Heart left ventricle (tissue), 16 donors: ENCODE measurements at places on chromosomes 12 and 14. TPM values are rescaled to one million over a fixed set of nuclear protein-coding genes. Genes with fewer than 3 reads are reported as not detected.
A peak's percentile ranks its signal among the peaks of the same experiment; 100 is the strongest.

The AQP2 gene
- total RNA-seq = not detected

DNA sequence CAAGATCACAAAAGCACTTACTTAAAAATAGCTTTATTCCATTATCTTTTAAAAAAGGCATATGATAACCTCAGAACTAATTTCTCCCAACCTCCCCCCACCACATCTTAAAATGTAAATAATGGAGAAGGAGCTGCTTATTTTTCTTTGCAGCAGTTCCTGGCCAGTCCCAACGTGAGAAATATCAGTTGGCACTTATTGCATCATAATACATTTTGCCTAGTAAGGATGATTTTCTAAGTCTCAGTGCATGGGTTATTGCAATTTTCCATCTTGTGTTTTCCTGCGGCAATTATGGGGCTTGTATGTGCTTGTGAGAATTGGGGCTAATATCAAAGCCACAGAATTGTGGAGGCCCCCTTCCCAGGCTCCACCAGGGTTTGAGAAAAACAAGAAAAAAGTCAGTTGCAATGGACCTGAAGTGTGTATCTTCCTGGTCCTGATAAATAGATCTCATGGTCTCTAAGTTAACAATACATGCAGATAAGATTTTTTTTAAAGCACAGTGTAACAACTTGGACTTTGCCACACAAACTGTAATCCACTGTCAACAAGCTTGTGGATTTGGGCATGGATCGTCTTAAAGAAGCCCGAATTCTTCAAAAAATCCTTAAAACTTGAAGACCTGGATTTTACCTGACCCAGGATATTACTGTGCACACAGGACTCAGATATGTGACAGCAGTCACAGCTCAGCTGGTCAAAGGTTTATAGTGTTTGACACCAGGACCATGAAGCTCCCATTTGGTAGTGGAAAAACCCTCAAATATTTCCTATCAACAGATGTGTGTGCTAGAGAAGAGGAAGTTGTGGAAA, 2.8 kb upstream of the WSB2 start:
- no peak overlapping the region for H3K4me3 ChIP-seq
- H3K27me3 ChIP-seq = no peaks in the 10 kb centered on the region
- no peaks in the 10 kb centered on the region for H3K36me3 ChIP-seq
- peaks cover 34% of the 10 kb centered on the region for H3K4me1 ChIP-seq
- DNase-seq = no peak

DNA sequence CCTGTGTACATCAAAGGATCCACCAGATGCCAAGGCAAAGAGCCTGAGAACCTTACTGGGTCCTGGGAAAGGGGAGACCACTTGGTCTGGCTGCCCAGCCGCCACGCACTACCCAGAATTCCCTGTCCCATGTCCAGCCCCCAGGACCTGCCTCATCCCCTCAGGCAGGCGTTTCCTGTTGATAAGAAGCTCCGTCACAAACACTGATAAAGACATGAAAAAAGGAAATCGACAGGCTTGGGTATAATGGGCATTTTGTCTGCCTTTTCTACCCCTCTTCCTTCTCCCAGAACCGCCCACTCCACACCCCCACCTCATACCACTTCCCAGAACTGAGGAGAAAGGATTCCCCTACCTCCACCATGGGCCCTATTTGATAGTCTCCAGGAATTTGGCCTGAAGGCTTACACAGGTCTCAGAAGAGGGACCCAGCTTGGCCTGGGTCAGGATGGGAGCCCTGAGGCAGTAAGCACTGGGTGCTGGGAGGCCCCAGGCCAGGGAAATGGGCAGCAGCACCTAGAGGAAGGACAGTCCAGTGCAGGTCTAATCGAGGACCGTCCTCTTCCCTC, 18.8 kb downstream of the ACVRL1 start:
- peak overlapping the region; percentile 22 for H3K27ac ChIP-seq
- H3K4me3 ChIP-seq = no peak overlapping the region
- no peaks in the 10 kb centered on the region for H3K36me3 ChIP-seq
- no peaks in the 10 kb centered on the region for H3K27me3 ChIP-seq
- H3K4me1 ChIP-seq = peaks cover 27% of the 10 kb centered on the region

- H3K27ac ChIP-seq = no peak overlapping the region
- H3K36me3 ChIP-seq = peaks cover 7% of the 10 kb centered on the region
- no peaks in the 10 kb centered on the region for H3K27me3 ChIP-seq
- no peak overlapping the region for H3K4me3 ChIP-seq
- no peak for DNase-seq
- H3K4me1 ChIP-seq = peaks cover 5% of the 10 kb centered on the region
Observed at GRCh38 chr12:50581226-50582184, 76.7 kb downstream of the DIP2B start.

DNA sequence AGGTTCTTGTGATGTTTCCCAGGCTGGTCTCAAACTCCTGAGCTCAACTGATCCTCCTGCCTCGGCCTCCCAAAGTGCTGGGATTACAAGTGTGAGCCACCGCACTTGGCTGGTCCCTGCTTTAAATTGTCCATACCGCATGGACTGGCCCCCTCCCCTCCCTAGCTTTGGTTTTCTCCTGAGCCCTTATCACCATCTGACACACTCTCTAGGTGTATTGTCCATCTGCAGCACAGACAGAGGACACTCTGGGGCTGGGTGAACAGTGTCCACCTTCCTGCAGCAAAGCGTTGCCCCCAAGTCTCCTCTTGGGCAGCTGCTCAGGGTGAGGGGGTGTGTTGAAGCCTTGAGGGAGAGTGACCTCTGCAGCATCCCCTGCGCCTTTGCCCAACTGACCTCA, 36.0 kb upstream of the DLK1 start:
- H3K27ac ChIP-seq = no peak overlapping the region
- no peak overlapping the region for H3K4me3 ChIP-seq
- H3K36me3 ChIP-seq = no peaks in the 10 kb centered on the region
- no peak for DNase-seq
- peaks cover 56% of the 10 kb centered on the region for H3K27me3 ChIP-seq

DNA sequence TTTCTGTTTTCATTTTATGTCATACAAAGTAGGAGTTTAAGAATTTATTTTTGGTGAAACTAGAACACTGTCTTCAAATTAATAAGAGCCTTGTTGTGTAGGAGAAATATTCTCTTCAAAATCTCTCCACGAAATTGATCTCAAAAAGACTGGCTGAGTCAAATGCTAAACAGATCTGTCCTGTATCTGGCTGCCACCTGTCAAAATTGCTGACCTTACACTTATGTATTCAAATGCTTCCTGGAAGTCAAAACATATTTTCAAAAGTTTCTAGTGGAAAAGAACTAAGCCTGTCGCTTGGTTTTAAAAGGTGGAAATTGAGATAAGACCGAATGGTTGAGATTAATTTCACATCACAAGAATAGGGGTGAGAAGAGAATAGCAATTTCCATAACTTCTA, 121.4 kb downstream of the RGS6 start:
- no peaks in the 10 kb centered on the region for H3K4me1 ChIP-seq
- no peak overlapping the region for H3K4me3 ChIP-seq
- no peaks in the 10 kb centered on the region for H3K27me3 ChIP-seq
- no peak overlapping the region for H3K27ac ChIP-seq

- H3K27me3 ChIP-seq = no peaks in the 10 kb centered on the region
- H3K4me3 ChIP-seq = no peak overlapping the region
- H3K36me3 ChIP-seq = no peaks in the 10 kb centered on the region
Observed at GRCh38 chr12:53326460-53327185, 5.2 kb upstream of the AAAS start.

GRCh38 chr14:61517911-61518384, 177.4 kb upstream of the HIF1A start:
- H3K4me3 ChIP-seq = no peak overlapping the region
- H3K36me3 ChIP-seq = no peaks in the 10 kb centered on the region
- no peaks in the 10 kb centered on the region for H3K27me3 ChIP-seq
- peaks cover 30% of the 10 kb centered on the region for H3K4me1 ChIP-seq
- H3K27ac ChIP-seq = peak overlapping the region; percentile 64
- DNase-seq = no peak
